ENCODE measurements at places on chromosomes 4 and X.

- peak; percentile 18 for DNase-seq
Observed at GRCh38 chr4:73836373-73837279, at the start of gene CXCL6. Gene CXCL6, plus strand, starts transcription at chr4:73836678. Its CDS starts 73 bp downstream, at chr4:73836751.

DNA sequence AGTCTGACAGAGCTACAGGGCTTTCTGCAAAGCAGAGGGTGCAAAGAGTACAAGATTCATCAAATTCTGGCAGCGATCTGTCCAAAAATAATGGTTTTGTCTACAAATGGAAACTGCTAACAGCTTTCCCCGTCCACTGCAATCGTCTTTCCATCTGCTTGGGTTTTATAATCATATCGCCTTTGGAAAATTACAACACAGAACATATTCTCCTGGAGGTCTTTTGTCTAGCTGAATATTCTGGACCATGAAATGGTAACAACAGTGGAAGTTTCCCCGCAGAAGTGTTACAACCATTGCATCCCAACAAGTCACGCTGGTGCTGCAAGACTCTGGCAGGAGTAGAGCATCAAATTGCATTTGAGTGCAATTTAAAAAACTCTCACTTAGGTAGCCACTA, 101.2 kb upstream of the BOD1L1 start:
- DNase-seq = no peak

DNA sequence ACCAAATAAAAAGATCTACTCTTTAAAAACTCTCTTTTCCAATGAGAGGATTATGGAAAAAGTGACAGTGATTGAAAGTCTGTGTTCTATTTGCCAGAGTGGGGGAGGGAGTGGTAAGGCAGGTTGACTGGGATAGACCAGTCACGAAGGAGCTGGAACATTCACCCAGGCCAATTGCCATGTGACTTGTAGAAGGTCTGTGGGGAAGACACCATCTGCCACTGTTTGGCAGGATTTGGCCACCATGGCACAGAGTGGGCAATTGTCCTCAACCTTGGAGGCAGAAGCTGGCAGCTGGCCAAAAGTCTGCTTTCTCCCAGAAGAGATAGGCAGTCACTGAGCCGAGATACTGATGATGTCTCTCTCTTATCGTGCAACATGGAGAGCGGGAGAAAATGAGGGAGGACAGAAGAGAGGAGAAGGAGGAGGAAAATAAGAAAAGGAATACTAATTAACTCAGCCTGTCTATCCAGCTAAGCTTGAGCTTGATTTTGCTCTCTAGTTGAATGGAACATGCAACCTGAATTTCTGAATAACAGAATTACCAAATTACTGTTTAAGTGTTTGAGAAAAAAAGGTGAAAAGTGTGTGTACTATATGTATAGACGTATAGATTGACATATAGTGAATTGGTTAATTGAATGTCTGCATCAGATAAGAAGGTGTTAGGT, 267.1 kb downstream of the ARHGAP24 start:
- DNase-seq = no peak

- DNase-seq = peak; percentile 4
Observed at GRCh38 chrX:103051260-103051789, 12.6 kb downstream of the BEX1 start.

GRCh38 chr4:83920375-83920774, 384.5 kb downstream of the GPAT3 start:
- no peak for DNase-seq

DNA sequence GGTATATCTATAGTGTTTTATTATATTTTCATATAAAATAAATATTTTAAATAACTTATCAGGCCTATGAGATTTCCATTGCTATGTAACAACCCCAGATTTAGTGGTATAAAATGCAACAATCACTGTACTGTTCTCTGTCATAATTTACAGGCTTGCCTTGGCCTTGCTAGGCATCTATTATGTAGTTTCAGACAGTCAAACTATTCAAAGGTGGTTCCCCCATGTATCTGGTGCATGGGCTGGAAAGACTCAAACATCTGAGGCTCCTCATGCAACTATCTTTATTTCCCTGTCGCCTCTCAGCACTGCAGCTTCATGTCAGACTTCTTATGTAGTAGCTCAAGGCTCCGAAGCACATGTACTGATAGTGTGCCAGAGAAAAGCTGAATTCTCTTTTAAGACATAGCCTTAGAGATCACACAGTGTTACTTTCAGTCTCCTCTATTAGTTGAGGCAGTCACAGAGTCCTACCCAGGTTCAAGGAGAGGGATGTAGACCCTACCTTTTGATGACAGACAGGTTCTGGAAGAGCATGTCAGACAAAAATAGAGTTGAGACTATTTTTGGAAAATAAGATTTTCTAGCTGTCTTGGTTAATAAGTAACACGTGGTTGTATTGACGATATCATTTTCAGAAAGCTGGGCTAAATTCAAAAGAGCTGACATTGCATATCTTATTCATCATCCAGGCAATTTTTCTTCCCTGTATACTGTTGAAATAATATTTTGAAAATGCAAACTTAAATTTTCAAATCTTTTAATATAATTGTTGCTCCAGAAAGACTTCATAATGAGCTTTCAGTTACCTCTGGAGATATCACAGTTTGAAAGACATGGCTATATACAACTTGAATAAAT, 19.4 kb downstream of the MTTP start:
- DNase-seq = no peak

- DNase-seq = no peak
Observed at GRCh38 chrX:53050841-53051240, 2.3 kb downstream of the GPR173 start.

Measured in ELF-1 (cell line).